ENCODE measurements at places on chromosomes 2 and 18.

GRCh38 chr2:45774688-45775244 is 123.3 kb downstream of the PRKCE start:
- no peak for DNase-seq

GRCh38 chr18:37671530-37671929 is 105.9 kb upstream of the CELF4 start:
- no peak for DNase-seq

- no peak for DNase-seq
These were observed 32.2 kb downstream of the KIF1A start for GRCh38 chr2:240787521-240788472.

GRCh38 chr2:216217904-216218260 is 108.7 kb downstream of the XRCC5 start:
- DNase-seq = no peak
